K562 (cell line): ENCODE measurements at places on chromosomes 3 and 15. TPM values are rescaled to one million over a fixed set of nuclear protein-coding genes. Genes with fewer than 3 reads are reported as not detected.
A peak's percentile ranks its signal among the peaks of the same experiment; 100 is the strongest.

DNA sequence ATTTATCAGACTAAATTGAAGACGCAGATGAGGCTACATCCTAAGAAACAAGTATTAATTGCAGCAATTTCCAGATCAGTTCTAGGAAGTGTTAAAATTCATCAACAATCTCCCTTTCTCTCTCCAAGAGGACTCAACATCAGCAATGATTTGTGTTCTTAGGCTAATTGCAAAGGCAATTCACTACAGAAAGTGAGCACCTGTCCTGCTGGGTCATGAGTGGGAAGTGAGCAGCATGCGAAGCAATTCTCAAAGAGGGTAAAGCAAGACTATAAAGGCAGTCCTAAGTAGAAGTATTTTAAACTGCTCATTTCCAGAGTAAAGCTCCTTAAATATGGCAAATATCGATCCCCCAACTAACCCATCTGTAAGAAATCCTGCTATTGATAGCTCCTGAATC, 1191.0 kb upstream of the ALCAM start:
- H3K4me1 ChIP-seq: no peaks in the 10 kb centered on the region
- H3K4me3 ChIP-seq: no peak overlapping the region
- DNase-seq: no peak
- H3K27ac ChIP-seq: no peak overlapping the region
- no peaks in the 10 kb centered on the region for H3K27me3 ChIP-seq
- no peaks in the 10 kb centered on the region for H3K36me3 ChIP-seq

DNA sequence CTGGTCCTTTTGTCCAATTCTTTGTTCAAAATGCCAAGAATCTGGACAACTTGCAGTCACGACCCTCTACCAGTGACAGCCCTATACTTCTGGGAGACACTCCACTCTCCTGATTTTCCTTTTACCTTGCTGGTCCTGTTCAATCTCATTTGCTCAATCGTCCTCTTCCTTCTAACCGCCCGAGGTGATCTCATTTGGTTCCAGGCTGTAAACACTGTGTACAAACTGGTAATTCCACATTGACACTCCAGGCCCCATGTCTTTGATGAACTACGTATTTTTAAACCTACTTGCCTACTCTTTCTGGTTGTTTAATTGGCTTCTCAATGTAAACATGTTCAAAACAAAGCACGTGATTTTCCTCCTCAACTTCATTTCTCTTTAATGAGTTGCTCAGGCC, 23.7 kb upstream of the C3orf49 start:
- no peaks in the 10 kb centered on the region for H3K27me3 ChIP-seq
- DNase-seq: no peak
- no peak overlapping the region for H3K27ac ChIP-seq
- H3K4me1 ChIP-seq: no peaks in the 10 kb centered on the region
- no peak overlapping the region for H3K4me3 ChIP-seq

DNA sequence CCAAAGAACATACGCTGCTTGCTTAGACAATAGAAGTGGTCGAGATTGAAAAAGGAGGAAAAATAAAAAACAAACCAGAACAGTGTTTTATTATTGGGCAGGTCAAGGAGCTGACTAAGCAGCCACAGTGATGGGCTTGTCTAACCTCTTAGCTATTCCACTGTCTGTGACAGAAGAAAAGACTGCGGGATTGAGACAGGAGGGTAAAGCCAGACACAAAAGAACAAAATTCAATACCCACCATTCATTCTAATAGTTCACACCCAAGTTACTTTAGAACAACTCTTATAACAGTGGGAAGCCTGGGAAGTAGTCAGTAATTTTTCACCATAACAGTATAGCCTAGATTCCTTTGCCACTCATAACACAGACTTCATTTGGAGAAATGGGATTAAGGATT, 435.4 kb downstream of the MFSD1 start:
- H3K4me1 ChIP-seq: no peaks in the 10 kb centered on the region
- no peaks in the 10 kb centered on the region for H3K27me3 ChIP-seq
- no peak for DNase-seq
- H3K36me3 ChIP-seq: no peaks in the 10 kb centered on the region
- H3K27ac ChIP-seq: no peak overlapping the region

GRCh38 chr3:14124223-14124614, 451 bp downstream of the CHCHD4 start:
- no peaks in the 10 kb centered on the region for H3K27me3 ChIP-seq
- peak overlapping the region; percentile 86 for H3K27ac ChIP-seq
- H3K4me1 ChIP-seq: peaks cover 35% of the 10 kb centered on the region

- no peaks in the 10 kb centered on the region for H3K27me3 ChIP-seq
- no peak overlapping the region for H3K4me3 ChIP-seq
- no peak for DNase-seq
Observed at GRCh38 chr3:177281292-177282118, 84.2 kb upstream of the TBL1XR1 start.

- H3K4me3 ChIP-seq: no peak overlapping the region
- H3K36me3 ChIP-seq: no peaks in the 10 kb centered on the region
- no peak overlapping the region for H3K27ac ChIP-seq
- DNase-seq: no peak
- H3K27me3 ChIP-seq: no peaks in the 10 kb centered on the region; the same call in 2 of the 3 replicates
Observed at GRCh38 chr15:85305050-85305449, 75.4 kb upstream of the AKAP13 start.

DNA sequence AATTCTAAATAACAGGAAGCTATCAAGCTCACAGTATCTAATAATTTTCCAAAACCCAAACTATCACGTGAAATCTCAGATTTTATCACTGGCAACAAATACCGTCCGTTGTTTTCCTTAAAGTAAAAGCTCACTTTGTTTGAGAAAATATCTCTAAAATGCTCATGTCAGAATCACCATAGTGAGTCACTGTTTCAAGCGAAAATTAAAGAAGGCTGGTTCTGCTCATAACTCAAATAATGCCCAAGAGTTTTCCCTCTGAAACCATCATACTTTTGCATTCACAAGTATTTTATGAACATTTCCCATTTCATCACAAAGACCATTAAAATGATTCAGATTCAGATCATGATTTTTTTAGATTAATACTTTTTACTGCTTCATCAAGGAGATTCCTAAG, 50.6 kb downstream of the TBL1XR1 start:
- H3K27ac ChIP-seq: no peak overlapping the region
- peaks cover 8% of the 10 kb centered on the region; the same call in 2 of the 3 replicates for H3K36me3 ChIP-seq
- H3K4me1 ChIP-seq: peaks cover 24% of the 10 kb centered on the region
- no peak for DNase-seq
- H3K27me3 ChIP-seq: no peaks in the 10 kb centered on the region

- peaks cover 10% of the 10 kb centered on the region for H3K4me1 ChIP-seq
- no peaks in the 10 kb centered on the region for H3K27me3 ChIP-seq
- no peak overlapping the region for H3K27ac ChIP-seq
- H3K4me3 ChIP-seq: no peak overlapping the region
Observed at GRCh38 chr15:88997531-88997930, 84.4 kb upstream of the MFGE8 start.

DNA sequence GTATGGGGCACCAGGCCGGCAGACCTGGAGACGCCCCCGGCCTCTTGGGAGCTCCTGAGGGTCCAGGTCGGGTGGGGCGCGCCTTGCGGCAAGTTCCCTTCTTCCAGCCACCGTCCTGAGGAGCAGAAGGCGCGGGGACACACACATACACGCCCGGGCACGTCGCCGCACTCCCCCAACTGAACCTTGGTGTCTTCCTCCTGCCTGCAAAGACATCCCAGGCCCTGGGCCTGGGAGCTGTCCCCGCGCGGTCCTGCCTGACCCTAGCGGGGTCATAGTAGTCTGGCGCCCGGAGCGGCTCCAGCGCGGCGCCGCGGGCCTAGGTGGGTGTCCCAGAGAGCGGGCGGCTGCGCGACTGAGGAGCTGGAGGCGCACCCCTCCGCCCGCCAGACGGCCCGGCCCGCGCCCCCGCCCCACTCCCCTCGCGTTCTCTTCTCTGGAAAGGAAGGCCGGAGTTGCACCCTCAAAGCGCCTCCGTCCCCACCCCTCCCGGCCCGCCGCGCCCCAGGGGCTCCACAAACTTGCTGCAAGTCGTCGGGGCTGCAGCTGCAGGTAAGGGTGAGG, 185.9 kb upstream of the LINGO1 start:
- H3K27me3 ChIP-seq: peaks cover 9% of the 10 kb centered on the region; the same call in 2 of the 3 replicates
- DNase-seq: no peak
- H3K4me1 ChIP-seq: no peaks in the 10 kb centered on the region
- no peak overlapping the region for H3K4me3 ChIP-seq

DNA sequence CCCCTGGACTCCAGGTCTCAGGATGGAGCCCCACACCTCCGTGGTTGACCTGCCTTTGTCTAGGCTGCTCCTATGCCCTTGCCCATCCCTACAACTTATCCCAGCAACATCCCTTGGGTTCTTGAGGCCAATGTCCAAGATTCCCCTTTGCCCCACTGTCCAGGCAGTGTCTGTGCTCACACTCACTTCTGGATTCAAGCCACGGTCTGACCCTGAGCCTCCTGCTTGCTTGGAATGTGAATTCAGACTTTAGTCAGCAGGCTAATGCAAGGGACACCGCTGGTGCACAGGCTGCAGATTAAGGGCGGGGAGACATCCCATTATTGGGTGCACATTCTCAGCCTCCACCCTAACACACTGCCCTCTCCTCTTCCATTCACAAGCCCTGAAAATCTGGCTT, 154.1 kb downstream of the WNT5A start:
- H3K4me3 ChIP-seq: no peak overlapping the region
- H3K4me1 ChIP-seq: no peaks in the 10 kb centered on the region
- H3K27me3 ChIP-seq: no peaks in the 10 kb centered on the region

DNA sequence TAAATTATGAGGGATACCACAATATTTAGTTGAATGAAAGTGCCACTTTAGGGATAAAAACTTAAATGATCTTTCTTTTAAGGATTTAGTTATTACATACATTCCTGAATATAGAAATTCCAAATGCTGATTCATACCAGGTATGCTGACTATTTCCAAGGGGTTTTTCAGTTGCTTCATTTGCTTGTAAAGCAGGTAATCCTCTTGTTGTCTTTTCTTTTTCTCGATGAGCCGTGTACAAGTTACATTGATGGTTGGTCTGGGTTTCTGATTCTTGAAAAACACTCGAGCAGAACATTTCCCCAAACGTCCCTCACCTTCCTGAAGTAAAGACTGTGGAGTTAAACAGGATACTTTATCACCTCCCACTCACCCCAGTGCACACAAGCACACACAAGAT, 21.7 kb downstream of the RARRES1 start:
- no peak overlapping the region for H3K27ac ChIP-seq
- peaks cover 16% of the 10 kb centered on the region; the same call in 2 of the 3 replicates for H3K4me1 ChIP-seq
- H3K27me3 ChIP-seq: no peaks in the 10 kb centered on the region

DNA sequence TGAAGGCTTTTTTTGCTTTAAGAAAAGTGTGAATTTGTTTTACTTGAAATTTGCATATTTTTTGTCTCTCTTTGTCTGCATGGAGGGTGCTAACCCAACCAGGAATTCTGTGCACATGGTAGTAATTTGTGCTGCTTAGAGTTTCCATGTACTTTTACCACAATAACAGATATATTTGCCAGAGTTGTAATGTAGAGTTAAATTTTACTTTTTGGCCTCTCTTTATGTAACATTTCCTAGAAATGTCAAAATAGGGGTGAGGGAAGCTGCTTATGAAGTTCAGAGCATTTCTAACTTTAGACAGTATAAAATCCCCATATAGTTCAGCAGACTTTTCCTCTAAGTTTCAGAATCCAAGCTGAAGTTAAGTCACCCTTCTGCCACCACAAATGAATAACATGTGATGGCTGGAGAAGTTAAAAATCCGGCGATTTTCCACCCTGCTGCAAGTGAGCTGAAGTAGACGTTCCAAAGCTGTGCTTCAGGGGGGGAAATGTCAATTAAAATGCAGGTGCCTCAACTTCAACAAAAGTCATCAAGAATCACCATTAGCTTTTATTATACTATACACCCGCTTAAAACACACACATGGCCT, 385.7 kb upstream of the NR2F2 start:
- H3K4me1 ChIP-seq: no peaks in the 10 kb centered on the region
- no peak for DNase-seq
- no peaks in the 10 kb centered on the region for H3K36me3 ChIP-seq
- no peaks in the 10 kb centered on the region for H3K27me3 ChIP-seq

DNA sequence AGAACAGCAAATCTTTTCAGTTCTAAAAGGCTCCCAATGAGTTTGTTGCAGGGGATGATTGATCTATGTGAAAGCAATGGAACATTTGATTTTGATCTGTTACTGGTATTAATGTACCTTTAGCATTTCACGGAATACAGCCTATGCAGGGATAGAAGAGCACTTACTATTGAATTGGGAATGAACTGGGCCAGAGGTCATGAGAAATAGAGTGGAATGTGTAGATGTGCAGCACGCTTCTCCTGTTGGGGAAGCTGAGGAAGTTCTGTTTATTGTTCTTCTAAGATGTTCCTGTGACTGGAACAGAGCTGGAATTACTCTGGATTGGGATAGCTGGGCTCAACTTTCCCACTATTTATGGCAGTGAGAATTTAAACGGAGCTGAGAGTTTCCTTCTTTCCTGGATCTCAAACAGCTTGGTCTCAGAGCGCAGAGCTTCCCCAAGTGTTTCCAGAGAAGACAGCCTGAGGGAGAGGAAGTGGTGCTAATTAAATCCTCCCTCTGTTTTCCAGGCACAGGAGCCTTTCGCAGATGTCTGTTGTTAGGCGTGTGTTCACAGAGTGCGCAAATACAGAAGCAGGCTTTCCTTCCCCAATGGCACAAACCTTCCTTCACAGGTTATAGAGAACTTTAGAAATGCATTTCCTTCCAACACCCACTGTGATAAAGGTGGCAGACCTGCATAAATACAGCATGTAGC, 32.5 kb downstream of the TPRG1 start:
- H3K27me3 ChIP-seq: no peaks in the 10 kb centered on the region
- no peaks in the 10 kb centered on the region for H3K36me3 ChIP-seq
- no peak overlapping the region for H3K4me3 ChIP-seq
- H3K27ac ChIP-seq: no peak overlapping the region
- DNase-seq: no peak

GRCh38 chr3:37729119-37729518, 132.6 kb upstream of the CTDSPL start:
- H3K27ac ChIP-seq: no peak overlapping the region
- H3K4me1 ChIP-seq: no peaks in the 10 kb centered on the region
- DNase-seq: no peak
- peaks cover 3% of the 10 kb centered on the region for H3K27me3 ChIP-seq
- no peaks in the 10 kb centered on the region for H3K36me3 ChIP-seq
- H3K4me3 ChIP-seq: no peak overlapping the region

DNA sequence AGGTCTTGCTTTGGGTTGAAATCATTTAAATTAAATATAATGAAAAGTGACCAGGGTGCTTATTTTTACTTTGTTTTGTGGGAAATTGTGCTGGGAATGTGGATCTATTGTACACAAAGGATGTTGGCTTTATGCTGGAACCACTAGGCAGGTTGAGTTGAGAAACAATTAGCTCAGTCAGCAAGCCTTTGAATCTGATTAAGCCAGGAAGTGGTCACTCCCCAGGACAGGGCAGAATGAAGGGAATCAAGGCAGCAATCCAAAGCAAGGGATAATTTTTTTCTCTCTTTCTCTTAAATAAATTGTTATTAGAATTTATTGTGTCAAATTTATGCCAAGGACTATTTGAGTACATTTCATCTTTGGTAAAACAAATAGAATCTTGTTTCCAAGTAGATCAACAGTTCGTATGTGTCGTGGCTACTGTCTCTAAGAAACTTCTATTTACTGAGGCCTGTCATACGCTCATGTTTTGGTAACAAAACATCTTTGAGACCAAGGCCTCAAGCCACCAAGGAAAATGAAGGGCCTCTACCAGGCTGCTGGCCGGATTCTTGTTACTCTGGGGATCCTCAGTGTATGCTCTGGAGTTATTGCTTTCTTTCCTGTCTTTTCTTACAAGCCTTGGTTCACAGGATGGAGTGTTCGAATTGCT, at the start of gene TMEM212:
TMEM212 (plus strand) TSS at position 486 of the 655 bp plus-strand sequence; CDS start at position 521, 35 bp downstream.
- H3K27me3 ChIP-seq: no peaks in the 10 kb centered on the region
- H3K36me3 ChIP-seq: no peaks in the 10 kb centered on the region
- no peak within 1 kb of the TSS for H3K4me3 ChIP-seq
- no peaks in the 10 kb centered on the region; the same call in 2 of the 3 replicates for H3K4me1 ChIP-seq

Gene BFSP2
- not detected in 2 replicates for total RNA-seq

Gene PLA2G4D
- total RNA-seq: 0.04 TPM in 1 of 2 replicates, not detected in the other

Gene RAB11A
- total RNA-seq: 224 and 232 TPM in 2 replicates

Gene MST1R
- 8.1 and 9.1 TPM in 2 replicates for total RNA-seq

Gene CNTN6
- not detected in 2 replicates for total RNA-seq
